ENCODE measurements at places on chromosomes 13 and 19.
A peak's percentile ranks its signal among the peaks of the same experiment; 100 is the strongest.

DNA sequence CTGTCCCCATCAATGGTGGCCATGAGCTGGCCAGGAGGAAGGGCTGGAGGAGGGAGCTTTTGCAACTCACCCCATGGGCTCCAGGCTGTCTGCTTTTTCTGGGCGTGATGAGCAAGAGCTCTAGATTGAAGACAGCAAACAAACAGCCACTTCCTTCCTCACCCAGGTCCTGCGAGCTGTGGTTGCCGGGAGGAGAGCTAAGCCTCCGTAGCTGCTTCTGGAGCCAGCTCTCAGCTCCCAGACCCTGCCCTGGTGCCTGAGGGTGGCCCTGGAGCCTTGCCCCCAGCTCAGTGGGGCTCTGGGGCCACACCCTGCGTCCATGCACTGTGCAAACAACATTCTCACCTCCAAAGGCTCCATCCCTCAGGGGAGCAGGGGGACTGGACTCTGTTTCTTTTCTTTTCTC lies 6.2 kb downstream of the MYO1F start:
- H3K27ac ChIP-seq, result peak overlapping the region; percentile 82
- no peak overlapping the region for H3K4me3 ChIP-seq
- H3K27me3 ChIP-seq, result no peaks in the 10 kb centered on the region
- no peaks in the 10 kb centered on the region for H3K36me3 ChIP-seq
- peak; percentile 40 for DNase-seq
- peaks cover 41% of the 10 kb centered on the region for H3K4me1 ChIP-seq

DNA sequence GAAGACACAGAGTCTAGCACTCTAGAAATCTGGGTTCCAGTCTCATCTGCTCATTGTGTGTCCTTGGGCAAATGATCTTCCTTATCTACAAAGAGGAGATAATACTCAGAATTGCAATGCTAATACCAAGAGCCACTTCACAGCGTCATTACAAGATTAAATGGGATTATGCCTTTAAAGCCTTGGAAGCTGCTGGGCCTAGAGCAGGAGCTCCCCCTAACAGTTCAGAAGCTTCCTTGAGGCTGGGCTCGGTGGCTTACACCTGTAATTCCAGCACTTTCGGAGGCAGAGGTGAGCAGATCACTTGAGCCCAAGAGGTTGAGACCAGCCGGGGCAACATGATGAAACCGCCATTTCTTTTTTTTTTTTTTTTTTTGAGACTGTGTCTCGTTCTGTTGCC lies 27.6 kb downstream of the AP2S1 start:
- no peaks in the 10 kb centered on the region for H3K27me3 ChIP-seq
- H3K27ac ChIP-seq, result peak overlapping the region; percentile 69
- peaks cover 30% of the 10 kb centered on the region for H3K4me1 ChIP-seq
- H3K4me3 ChIP-seq, result no peak overlapping the region
- no peak for DNase-seq

DNA sequence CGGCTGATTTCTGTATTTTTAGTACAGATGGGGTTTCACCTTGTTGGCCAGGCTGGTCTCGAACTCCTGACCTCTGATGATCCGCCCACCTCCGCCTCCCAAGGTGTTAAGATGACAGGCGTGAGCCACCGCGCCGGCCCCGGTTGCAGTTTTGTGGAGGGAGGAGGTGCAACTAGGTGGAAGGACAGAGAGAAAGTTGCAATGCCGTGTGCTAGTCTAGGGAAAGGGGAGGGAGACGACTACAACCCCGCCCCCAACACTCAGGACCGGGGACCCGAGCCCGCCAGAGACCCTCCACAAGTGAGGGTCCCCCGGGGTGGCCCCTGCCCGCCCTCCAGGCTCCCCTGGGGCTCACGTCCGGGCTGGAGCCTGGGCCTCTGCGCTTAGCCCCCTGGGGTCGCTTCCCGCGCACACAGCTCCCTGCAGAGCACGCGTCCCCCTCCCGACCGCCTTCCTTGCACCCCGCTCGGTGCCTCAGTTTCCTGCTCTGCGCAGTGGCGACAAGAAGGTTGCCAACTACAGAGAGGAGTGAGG lies 1.2 kb upstream of the ARID3A start:
- H3K36me3 ChIP-seq, result peaks cover 8% of the 10 kb centered on the region
- H3K27ac ChIP-seq, result no peak overlapping the region
- H3K4me1 ChIP-seq, result peaks cover 41% of the 10 kb centered on the region
- peaks cover 19% of the 10 kb centered on the region for H3K27me3 ChIP-seq

GRCh38 chr13:24232474-24232873 lies 72.0 kb downstream of the SPATA13 start:
- H3K4me3 ChIP-seq, result no peak overlapping the region
- no peaks in the 10 kb centered on the region for H3K36me3 ChIP-seq
- H3K4me1 ChIP-seq, result no peaks in the 10 kb centered on the region
- H3K27ac ChIP-seq, result no peak overlapping the region
- no peak for DNase-seq
- no peaks in the 10 kb centered on the region for H3K27me3 ChIP-seq

DNA sequence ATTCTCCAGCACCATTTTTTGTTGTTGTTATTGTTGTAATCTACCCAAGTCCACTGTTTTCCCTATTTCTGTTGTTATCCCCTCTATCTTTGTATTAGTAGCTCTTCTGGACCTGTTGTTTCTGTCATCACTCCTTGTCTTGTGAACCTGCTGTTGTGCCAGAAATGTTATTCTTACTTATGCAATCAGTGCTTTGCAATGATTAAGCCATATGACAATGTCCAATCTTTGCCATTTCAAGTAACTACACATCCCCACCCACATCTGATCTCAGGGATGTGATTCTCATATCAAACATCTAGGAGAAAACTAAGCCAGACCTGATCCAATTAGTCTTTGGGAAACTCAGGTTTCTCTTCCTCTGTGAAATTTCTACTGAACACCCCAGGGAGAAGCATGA lies 472.6 kb upstream of the KLHL1 start:
- H3K27ac ChIP-seq, result no peak overlapping the region
- H3K27me3 ChIP-seq, result no peaks in the 10 kb centered on the region
- no peaks in the 10 kb centered on the region for H3K36me3 ChIP-seq
- no peak for DNase-seq
- H3K4me1 ChIP-seq, result no peaks in the 10 kb centered on the region

DNA sequence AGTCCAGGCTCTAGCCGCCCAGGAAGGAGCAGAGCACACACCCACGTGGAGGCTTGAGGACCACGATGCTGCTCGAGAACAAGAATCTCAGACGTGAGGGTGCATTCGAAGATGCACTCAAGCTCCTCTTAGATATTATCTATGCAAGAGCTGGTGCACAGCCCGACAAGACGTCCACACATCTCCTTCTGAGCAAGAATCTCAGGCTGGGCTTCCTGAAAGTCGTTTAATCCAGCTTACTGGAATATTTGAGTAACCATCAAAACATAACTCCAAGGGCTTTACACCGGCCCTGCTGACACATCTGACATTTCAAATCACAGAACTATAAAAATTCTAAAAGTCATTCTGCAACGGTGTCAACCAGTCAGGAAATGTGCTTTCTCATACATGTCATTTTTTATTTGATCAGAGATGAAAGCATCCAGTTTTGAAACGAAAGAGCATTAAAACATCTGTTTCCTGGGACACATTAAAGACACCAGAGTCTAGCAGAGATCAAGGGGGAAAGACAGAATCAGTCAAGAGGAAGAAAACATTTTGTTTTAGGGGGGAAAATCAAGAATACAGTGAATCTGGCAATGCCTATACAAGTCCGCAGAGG lies 177.7 kb upstream of the IRS2 start:
- no peaks in the 10 kb centered on the region for H3K36me3 ChIP-seq
- no peaks in the 10 kb centered on the region for H3K27me3 ChIP-seq
- H3K27ac ChIP-seq, result no peak overlapping the region
- peaks cover 10% of the 10 kb centered on the region for H3K4me1 ChIP-seq

- H3K27ac ChIP-seq, result no peak overlapping the region
- no peaks in the 10 kb centered on the region for H3K36me3 ChIP-seq
- H3K27me3 ChIP-seq, result peaks cover 14% of the 10 kb centered on the region
- no peak for DNase-seq
Measured at GRCh38 chr19:5292453-5292821, 48.2 kb downstream of the PTPRS start.

GRCh38 chr19:1893791-1894190 lies 8.5 kb upstream of the ABHD17A start:
- no peak overlapping the region for H3K27ac ChIP-seq
- no peak overlapping the region for H3K4me3 ChIP-seq
- no peaks in the 10 kb centered on the region for H3K36me3 ChIP-seq
- no peak for DNase-seq
- peaks cover 19% of the 10 kb centered on the region for H3K4me1 ChIP-seq
- no peaks in the 10 kb centered on the region for H3K27me3 ChIP-seq

DNA sequence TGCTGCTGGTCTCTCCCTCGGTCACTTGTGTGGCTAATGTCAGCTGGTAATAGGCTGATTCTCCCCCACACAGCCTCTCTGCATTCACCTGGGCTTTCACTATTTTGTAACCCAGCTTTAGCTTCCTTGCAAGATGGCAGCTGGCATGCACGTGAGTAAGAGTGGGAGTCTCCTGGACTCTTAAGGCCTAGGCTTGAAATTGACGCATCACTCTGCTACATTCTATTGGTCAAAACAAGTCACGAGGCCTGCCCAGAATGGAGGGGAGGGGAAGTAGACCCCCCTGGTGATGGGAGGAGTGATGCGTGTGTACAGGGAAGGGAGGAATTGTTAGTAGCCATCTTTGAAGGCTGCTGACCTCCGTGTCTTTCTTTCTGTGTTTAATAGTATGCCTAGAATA lies 24.9 kb upstream of the PNMA8B start:
- no peaks in the 10 kb centered on the region for H3K4me1 ChIP-seq
- H3K27me3 ChIP-seq, result peaks cover 3% of the 10 kb centered on the region
- no peak overlapping the region for H3K4me3 ChIP-seq
- no peaks in the 10 kb centered on the region for H3K36me3 ChIP-seq
- DNase-seq, result no peak
- peak overlapping the region; percentile 71 for H3K27ac ChIP-seq

DNA sequence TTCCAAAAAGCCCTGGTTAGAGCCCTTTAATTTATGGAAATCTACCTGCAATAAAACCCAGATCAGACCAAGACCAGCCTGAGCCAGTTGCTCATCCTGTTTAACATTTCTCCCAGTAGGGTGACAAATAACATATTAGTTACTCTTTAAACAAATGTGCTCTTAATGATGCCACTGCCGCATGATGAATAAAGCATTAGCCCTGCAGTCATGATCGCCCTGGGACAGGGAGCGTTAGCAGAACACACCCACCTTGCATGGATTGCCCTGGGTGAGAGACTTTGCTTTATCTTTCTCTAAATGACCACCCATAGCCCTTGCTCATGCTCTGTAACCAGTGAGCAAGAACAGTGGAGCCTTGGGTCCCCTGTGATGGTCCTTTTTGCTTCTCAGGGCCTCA lies 362.4 kb downstream of the ENOX1 start:
- H3K36me3 ChIP-seq, result no peaks in the 10 kb centered on the region
- H3K27ac ChIP-seq, result no peak overlapping the region
- no peaks in the 10 kb centered on the region for H3K27me3 ChIP-seq

DNA sequence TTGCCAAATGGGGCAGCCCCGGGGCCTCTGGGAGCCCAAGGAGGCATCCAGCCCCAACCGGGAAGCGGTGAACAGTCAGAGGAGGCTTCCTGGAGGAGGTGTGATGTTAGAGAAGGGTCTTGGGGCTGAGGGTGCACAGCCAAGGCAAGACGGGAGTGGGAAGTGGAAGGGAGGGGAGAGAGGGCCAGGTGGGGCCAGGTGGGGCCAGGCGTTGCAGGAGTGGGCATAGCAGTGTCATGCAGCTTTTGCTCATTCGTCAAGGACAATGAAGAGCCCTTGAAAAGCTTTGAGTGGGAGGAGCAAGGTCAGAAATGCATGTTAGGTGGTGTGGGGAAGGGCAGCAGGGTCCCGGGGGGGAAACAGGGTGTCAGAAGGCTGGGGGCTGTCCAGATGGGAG lies 1.8 kb downstream of the FBN3 start:
- H3K27ac ChIP-seq, result no peak overlapping the region
- no peak overlapping the region for H3K4me3 ChIP-seq
- peaks cover 3% of the 10 kb centered on the region for H3K4me1 ChIP-seq

GRCh38 chr19:1146412-1146699 lies 27.7 kb downstream of the SBNO2 start:
- no peak for DNase-seq
- no peak overlapping the region for H3K27ac ChIP-seq
- H3K4me1 ChIP-seq, result no peaks in the 10 kb centered on the region
- H3K27me3 ChIP-seq, result no peaks in the 10 kb centered on the region
- H3K36me3 ChIP-seq, result peaks cover 62% of the 10 kb centered on the region

DNA sequence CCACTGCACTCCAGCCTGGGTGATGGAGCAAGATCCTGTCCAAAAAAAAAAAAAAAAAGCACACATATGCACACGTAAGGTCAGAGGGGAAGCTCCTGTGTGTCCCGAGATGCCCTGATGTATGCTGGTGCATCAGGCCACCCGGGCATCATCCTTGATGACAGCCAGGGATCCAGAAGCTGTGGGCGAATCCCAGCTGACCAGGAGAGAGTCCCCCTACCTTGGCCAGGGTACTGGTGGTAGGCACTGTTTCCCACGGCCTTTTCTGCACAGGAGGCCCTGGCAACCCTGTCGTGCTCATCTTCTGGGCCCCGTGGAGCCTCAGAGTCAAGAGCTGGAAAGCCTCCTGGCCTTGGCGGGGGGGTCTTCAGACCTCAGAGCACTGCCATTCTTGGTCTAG lies 14.0 kb downstream of the MYDGF start:
- no peaks in the 10 kb centered on the region for H3K27me3 ChIP-seq
- no peaks in the 10 kb centered on the region for H3K4me1 ChIP-seq
- H3K4me3 ChIP-seq, result no peak overlapping the region
- H3K27ac ChIP-seq, result no peak overlapping the region
- H3K36me3 ChIP-seq, result peaks cover 50% of the 10 kb centered on the region
- no peak for DNase-seq

DNA sequence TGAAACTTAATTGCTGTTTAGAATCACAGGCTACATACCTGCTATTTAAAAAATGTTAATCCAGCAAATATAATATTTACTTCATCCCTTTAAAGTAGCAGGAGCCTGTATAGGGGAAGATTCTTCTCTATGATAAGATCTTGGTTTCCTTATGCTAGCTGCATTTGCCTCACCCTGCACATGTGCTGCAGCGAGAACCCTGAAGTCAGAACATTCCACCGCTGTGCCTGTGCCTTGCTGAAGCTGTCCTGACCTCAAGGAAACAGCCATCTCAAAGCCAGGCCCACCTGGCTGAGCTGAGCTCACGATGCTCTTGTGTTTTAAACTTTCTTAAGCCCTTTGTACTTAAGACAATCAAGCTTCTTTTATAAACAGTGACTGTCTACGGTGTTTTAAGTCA lies 355.0 kb upstream of the PCDH20 start:
- no peak overlapping the region for H3K4me3 ChIP-seq
- H3K4me1 ChIP-seq, result no peaks in the 10 kb centered on the region
- no peaks in the 10 kb centered on the region for H3K27me3 ChIP-seq
- no peaks in the 10 kb centered on the region for H3K36me3 ChIP-seq

DNA sequence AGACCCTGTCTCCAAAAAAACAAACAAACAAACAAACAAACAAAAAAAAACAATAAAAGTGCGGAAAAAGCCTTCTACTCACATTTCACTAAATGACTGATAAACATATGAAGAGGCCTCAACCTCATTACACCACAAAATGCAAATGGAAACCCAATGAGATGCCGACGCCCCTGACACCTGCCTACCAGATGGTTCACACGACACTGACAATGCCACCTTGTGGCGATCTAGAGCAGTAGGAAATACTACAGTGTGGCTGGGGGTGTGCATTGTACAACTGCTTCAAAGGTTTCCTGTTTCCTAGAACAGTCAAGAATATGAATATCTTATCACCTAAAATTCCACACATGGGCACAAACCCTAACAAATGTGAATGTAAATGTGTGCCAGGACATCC lies 14.0 kb downstream of the SCGB2B2 start:
- H3K27ac ChIP-seq, result no peak overlapping the region
- H3K27me3 ChIP-seq, result no peaks in the 10 kb centered on the region
- no peaks in the 10 kb centered on the region for H3K36me3 ChIP-seq
- no peak overlapping the region for H3K4me3 ChIP-seq
- no peaks in the 10 kb centered on the region for H3K4me1 ChIP-seq
